Muscle of leg (tissue), 16 donors: ENCODE measurements at places on chromosomes 2 and 18. TPM values are rescaled to one million over a fixed set of nuclear protein-coding genes. Genes with fewer than 3 reads are reported as not detected.

PAX8 gene
- total RNA-seq, result 0.44 TPM

LYPD1 gene
- 6.1 TPM for total RNA-seq

SKOR2 gene
- not detected for total RNA-seq

XIRP2 gene
- 82.2 TPM for total RNA-seq

HMSD gene
- total RNA-seq, result not detected
